HS-5 (cell line): ENCODE measurements at places on chromosomes 13 and 19.

DNA sequence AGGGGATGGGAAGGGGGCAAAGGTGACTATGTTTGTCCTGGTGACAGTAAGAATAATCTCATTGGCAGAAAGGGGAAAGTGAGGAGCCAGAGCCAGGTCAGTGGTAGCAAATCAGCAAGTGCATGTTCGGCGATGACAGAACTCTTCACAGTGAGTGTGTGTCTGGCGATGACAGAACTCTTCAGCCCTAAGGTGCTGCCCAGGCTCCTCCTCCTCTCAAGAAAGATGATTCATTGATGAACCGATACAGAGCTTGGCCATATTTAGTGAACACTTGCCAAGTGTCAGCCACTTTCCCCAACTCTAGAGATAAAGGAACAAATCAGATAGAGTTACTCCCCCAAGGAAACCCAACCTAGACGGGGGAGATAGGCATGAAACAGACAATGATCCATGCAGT is 199.3 kb upstream of the UBL3 start:
- no peak for DNase-seq

DNA sequence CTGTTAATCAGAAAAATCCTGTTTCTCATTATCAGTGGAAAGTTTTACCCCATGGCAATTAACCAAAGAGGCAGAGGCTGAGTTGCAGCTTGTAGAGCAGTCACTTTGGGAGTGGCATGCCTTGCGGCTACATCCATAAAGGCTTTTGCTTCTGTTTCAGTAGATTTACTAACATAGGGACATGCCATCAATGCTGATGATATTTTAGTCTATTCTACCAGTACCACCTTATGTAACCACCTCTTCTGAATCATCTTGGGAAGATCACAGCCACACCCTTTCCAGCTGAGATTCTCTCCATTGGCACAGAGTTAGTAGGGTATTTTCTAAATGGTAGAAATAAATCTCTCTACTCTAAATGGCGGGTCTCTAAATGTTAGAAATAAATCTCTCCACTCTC is 37.5 kb downstream of the POSTN start:
- no peak for DNase-seq

- no peak for DNase-seq
Measured at GRCh38 chr13:24004971-24005370, 107.7 kb upstream of the C1QTNF9B start.

DNA sequence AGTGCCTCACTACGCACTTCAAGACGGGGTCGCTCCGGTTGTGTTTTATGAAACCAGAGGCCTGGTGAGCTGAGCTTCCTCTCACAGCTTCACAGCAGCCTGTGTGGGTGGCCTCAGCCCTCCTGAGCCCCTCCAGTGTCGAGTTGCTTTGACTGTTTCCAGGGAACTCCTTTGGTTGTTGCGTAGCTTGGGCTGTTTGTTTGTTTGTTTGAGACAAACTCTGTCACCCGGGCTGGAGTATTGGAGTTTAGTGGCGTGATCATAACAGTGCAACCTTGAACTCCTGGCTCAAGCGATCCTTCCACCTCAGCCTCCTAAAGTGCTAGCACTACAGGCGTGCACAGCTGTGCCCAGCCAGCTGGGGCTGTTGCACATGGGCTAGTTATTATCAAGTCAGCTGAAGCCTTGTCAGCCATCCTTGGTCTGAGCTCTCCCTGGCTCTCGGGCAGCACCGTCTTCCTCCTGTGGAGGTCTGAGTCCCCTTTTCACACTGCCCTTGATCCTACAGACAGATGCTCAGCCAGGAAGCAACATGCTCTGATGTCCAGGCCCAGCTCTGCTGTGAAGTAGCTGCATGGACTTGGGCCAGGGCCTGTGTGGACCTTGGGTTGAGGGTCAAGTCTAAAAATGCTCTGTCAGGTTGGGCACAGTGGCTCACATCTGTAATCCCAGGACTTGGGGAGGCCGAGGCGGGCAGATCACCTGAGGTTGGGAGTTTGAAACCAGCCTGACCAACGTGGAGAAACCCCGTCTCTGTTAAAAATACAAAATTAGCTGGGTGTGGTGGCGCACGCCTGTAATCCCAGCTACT is 10.2 kb downstream of the DOT1L start:
- no peak for DNase-seq
